Panc1 (cell line): ENCODE measurements at places on chromosomes 3 and 15. TPM values are rescaled to one million over a fixed set of nuclear protein-coding genes. Genes with fewer than 3 reads are reported as not detected.

The CD200 gene
- not detected for total RNA-seq

The ZDHHC19 gene
- total RNA-seq: 0.33 TPM

The CYP1A2 gene
- not detected for total RNA-seq

The BTLA gene
- not detected for total RNA-seq

The GOLGA6L4 gene
- total RNA-seq: 2.7 TPM

The SPPL2A gene
- 154 TPM for total RNA-seq

The PFN2 gene
- 220 TPM for total RNA-seq

The RARRES1 gene
- total RNA-seq: 1.3 TPM

The GP9 gene
- total RNA-seq: not detected
